ENCODE measurements at places on chromosomes 11 and 22. TPM values are rescaled to one million over a fixed set of nuclear protein-coding genes. Genes with fewer than 3 reads are reported as not detected.

The TPH1 gene
- 0.20 TPM for polyA plus RNA-seq

The CLNS1A gene
- polyA plus RNA-seq, result 66.4 TPM

The SLC22A25 gene
- not detected for polyA plus RNA-seq

The APLNR gene
- 2.5 TPM for polyA plus RNA-seq

The RAB38 gene
- polyA plus RNA-seq, result 63.8 TPM

DNA sequence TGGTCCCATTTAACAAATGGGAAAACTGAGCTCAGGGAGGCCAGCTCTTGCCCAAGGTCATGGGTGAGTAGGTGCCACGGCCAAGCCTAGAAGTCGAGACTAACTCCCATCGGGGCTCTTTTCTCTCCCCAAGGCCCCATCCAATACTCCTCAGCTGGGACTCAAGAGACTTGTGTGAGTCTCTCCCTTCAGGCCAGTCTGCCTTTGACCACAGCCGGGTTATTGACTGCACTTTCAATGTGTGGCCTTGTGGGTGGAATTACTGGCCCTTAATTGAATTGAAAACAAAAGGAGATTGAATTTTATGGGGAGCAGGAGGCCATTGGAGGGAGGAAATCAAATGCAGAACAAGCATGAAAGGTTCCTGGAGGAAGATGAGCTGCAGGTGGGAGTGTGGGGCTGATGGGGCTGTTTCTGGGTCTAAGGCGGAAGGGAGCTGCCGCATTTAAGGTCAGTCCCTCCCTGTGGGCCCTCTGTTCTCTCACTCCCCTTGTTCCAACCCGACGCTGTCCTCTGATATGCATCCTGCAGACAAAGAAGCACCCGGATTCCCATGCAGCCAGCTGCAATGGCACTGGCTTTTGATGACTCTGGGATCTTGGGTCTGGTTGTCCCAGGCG, 552.8 kb downstream of the MIAT start:
- DNase-seq, result no peak

GRCh38 chr22:47051441-47052071, 289.1 kb downstream of the TBC1D22A start:
- no peak for DNase-seq

DNA sequence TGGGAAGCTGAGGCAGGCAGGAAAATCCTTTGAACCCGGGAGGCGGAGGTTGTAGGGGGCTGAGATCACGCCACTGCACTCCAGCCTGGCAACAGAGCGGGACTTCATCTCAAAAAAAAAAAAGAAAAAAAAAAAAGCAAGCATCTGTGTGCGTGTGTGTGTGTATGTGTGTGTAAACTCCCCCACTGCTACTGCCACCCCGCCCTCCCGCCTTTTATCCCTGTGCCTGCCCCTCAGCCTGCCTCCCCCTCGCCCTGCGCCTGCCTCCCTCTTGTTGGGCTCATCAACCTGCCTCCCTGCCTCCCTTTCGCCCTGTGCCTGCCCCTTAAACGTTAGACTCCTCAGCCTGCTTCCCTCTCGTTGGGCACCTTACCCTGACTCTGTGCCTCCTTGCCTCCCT, 18.0 kb downstream of the TMEM258 start:
- no peak for DNase-seq

Measured in adrenal gland (tissue), 19 donors.